8988T (cell line): ENCODE measurements at places on chromosomes 11 and 22.

DNA sequence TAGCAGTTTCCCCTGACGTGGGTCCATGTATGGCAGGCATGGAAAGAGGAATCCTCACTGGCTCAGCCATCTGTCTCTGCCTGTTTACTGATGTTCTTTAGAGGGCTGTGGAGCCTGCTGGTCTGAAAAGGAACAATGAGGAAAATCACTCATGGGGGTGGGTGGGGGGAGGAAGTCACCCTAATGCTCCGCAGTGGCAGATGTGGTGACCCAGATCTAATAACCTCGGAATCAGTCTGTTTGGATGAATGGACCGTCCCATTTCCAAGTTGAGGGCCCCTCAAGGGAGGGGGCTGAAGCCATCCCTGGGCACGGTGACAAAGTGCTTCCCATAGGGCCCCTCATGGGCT, 4.4 kb downstream of the BCR start:
- no peak for DNase-seq

DNA sequence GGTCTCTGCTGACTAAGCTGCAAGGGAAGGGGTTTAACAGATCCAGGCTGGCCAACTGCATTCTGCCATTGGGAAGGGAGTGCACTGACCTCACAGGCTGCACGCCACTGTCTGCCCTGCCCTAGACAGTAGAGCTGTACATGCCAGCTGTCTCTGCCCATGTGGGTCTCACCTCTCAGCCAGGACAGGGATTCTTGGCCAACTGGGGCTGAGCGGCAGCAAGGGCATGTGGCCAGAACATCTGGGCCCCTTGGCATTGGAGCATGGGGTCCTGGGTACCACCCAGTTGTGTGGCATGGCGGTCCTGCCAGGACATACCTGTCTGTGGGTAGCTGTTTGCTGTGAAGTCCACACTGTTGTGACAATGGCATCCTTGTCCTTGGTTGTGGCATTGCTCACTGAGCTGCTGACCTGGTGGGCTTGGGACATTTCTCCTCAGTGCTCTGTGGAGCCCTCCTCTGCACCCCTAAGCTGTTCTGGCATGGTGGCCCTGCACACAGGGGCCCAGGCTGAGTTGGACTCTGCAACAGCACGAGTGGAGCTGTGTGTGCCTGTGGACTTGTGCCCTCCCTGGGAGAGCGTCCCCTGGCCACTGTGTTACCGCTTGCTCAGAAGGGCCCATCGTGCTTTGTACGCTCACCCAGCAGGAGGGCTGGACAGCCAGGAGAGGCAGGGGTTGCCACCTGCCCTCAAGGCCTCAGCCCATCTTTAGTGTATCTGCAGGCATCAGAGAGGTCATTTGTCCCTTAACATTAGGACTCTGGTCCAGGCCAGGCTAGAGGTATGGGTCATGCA, 46.7 kb downstream of the MED15 start:
- no peak for DNase-seq

- no peak for DNase-seq
Observed at GRCh38 chr11:131389582-131389981, 19.2 kb downstream of the NTM start.

- DNase-seq, result no peak
Observed at GRCh38 chr11:102552020-102552419, 21.5 kb upstream of the MMP7 start.

DNA sequence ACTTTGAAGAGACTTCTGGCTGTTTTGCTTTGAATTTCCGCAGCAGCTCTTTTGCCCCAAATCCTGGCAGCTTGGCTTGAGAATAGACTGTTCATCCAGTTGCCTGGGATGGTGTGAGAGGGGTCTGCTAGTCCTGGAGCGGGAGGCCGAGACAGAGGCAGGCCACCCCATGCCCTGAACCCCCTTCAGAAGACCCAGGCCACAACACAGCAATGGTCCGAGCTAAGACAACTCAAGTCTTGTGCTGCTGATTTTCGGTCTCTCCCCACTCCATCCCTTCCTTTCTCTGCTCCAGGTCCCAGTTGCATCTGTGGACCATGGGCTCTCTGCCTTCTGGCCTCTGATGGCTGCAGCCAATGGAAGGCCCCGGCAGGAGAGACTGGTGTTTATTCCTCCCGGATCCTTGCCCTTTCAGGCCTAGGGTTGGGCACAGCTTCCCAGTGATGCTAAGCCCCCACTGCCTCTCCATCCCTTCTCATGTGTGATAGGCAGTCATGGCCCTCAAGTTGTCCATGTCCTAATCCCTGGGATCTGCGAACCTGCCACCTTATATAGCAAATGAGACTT, 31.9 kb upstream of the TP53I11 start:
- DNase-seq, result no peak

- no peak for DNase-seq
Observed at GRCh38 chr22:26418620-26419019, 10.4 kb upstream of the ASPHD2 start.

- DNase-seq, result no peak
Observed at GRCh38 chr11:64502634-64503033, 88.4 kb upstream of the SLC22A12 start.

DNA sequence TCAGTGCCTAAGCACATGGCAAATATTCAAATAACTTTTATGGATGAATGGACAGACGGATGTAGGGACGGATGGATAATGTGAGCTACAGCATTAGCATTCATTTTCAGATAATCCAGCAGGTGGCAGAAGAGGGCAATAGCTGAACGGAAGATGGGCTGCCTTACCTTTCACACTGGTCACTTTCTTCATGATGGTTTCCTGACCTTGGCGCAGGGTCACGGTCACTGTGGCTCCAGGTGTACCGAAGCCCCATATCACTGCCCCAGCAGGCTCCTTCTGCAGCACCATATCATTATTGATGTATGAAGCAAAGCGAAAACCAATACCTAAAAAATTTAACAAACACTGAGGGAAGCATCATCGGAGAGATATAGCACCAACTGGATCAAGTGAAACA, 4.3 kb downstream of the SIAE start:
- peak; percentile 47 for DNase-seq

GRCh38 chr11:75265851-75266531, 25.4 kb downstream of the TPBGL start:
- DNase-seq, result no peak

GRCh38 chr22:32932176-32932575, 126.0 kb downstream of the SYN3 start:
- no peak for DNase-seq

- DNase-seq, result no peak
Observed at GRCh38 chr11:16897470-16898061, 116.6 kb downstream of the PLEKHA7 start.

DNA sequence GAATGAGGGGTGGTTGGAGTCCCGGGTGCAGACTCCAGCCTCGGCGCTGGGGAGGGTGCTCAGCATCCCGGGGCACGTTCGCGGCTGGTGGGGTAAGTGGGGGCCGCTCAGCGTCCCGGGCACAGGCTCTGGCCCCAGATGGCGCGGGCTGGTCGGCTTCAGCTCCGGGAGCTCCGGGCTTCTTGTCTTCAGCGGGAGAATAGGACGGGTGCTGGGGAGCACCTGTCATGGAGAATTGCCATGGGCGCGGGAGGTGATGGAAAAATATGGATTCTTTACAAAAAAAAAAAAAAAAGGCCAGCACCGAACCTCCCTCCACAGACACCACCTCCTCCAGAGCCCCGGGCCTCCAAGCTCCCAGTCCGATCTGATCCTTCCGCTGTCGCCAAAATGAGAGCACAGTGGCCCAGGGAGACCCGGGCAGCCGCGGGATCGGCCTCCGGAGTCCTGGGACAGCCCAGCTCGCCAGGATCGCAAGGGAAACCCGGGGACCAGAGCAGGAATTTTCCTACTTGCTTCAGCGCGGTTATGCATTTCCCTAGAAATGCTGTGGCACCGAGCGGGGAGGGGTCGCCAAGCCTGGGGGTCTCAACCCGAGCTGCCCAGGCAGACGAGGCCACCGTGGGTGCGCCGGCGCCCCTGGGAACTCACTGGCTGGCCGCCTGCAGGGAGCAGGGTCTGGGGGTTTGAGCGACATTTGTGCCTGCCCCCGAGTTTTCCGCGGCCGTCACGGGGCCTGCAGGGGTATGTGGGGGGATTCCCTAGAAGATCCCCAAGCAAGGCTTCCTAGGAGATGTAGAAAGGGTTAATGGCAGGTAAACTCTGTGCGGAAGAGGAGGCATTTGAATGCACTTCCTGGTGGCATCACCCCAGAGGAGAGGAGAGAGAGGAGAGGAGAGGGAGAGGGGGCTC, 1336.9 kb downstream of the BRD1 start:
- no peak for DNase-seq

DNA sequence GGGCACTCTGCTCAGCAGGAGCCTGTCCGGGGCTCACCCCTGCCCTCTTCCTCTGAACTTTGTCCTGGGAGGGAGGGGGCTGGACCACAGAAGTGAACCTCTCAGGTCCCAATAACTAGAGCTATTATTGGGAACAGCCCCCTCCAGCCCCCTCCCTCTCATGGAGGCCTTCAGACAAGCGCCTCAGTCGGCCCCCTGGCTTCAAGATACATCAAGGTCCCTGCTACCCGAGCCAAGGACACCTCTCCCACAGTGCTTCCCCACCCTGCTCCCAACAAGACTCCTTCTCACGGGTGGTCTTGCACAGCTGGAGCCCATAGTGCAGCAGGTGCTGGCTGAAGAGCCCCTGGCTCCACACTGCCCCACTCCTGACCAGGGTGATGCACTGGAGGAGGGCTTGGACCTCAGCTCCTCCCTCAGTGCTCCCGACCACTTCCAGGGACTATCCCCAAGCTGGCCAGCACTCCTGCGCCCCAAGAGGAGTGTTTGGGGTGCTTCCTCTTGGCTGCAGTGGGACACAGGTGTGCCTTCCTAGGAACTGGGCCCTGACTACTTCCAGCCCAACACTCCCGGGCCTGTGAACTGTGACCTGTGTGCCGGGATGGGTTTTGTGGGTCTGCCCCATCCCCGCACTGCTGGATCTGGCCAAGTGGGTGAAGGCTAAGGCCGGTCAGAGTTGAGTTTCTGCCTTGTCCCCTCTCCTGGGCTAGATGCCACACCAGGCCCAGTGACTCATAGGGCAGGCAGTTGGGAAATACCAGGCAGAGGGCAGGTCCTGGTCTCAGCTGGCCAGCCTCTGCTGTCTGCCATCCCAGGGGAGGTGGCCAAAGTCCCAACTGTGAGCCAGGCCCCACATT, 2.2 kb downstream of the PNPLA2 start:
- peak; percentile 97 for DNase-seq

DNA sequence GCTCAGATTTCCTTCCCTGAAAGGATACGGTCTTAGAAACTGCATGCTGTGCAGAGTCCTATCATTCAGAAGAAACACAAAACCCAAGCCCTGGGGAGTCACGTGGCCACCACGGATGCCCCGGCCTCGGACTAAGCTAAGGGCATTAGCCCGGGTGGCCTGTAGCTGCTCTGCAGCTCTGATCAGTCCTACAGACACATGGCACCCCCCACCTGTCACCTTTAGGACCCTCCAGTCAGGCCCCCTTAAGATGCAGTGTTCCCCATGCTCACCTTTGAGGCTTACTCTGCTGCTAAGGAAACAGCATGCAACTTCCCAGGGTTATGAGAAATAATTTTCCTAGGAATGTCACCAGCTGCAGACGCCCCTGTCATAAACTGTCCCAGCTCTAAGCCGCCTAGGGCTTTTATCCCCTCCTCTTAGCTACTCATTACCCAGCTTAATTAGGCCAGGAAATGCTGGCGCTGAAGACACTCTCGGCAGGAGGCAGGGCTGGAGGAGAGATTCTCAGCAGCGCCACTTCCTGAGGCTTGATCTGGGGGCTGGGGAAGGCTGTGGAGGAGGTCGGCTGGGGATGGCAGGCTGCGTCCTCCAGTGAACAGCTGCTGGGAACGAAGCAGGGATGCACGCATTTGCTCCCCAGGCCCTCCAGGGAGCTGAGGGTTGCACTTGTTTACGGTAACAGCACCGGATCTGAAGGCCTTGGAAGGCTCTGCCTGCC, 47.2 kb upstream of the ADA2 start:
- DNase-seq, result no peak

GRCh38 chr11:86418106-86418505, 43.4 kb downstream of the CCDC81 start:
- DNase-seq, result no peak

DNA sequence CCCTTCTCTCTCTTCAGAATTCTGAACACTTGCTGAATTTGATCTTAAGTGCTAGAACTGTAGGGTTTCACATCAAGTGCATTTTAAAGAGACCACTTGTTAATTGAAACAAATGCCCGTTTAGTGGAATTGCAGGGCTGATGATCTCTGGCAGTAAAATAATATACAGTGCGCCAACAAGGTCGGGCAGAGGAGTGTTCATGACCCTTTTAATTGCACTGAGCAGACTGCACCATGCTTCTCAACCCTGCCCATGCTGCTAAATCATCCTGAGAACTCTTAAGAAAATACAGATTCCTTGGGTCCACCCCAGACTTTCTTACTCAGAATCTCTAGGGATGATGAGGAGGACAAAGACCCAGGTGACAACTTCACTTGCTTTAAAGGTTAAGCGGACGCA, 73.5 kb downstream of the SC5D start:
- no peak for DNase-seq

DNA sequence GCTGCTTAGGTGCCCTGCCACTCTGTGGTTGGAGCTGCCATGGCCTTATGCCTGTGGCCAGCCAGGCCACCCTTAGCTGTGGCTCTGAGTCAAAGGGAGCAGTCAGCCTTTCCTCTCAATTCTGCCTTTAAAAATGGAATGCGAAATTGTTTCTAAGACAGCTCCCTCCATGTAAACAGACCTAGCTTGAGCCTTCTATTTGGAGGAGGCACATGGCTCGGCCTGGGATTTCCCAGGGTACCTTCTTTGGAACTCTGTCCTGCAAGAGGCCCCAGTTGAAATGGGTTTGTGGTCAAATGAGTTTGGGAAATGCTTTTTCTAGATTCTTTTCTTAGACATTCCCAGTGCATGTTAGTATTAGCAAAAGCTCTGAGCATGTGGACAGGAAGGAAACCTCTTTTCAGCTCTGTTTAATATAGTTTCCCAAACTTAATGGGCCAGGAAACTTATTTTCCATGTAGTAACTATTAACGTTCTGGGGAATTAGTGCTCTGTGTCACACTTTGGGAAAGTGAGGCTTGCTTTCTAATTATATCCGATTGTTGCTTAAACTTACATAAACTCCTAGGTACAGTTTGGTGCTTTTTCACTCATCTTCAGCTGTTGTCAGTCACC, 7.8 kb downstream of the PHOX2A start:
- no peak for DNase-seq

GRCh38 chr22:19691721-19692341, 22.5 kb upstream of the SEPTIN5 start:
- DNase-seq, result no peak

GRCh38 chr11:79626135-79627075, 185.6 kb upstream of the TENM4 start:
- no peak for DNase-seq

GRCh38 chr22:27718186-27719035, 83.1 kb downstream of the MN1 start:
- peak; percentile 76 for DNase-seq

GRCh38 chr22:19619144-19620009, 94.9 kb upstream of the SEPTIN5 start:
- DNase-seq, result no peak
